ENCODE measurements at places on chromosomes 11 and 22.

DNA sequence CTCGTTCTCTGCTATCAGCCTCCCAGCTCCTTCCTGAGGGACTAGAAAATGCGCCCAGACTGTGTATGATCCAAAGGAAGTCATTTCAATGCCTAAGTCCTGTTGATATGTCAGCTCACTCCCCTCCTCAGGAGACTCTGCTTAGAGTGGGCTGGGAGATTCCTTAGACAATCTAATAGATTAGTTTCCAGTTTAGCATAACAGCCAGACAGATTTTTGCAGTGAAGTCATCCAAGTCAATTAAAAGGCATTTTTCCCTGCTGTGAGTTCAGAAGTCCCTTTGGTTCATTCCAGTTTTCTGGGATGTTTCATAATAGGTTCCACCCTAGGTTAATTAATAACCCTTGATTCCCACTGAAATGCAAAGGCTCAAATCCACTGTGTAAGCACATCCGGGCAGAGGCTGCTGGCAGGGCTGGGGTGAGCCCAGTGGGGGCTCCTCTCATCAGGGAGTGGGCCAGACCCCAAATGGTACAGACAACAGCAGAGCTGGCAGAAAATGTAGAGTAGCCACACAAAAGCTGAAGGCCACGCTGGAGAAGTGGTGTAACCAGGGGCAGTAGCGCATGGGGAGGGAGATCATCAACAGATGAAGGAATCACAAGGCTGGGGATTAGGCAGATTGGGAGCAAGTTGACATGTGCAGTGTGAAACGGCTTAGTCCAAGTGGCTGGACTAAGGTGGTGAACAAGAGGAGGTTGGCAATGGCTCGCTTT, 90.6 kb downstream of the SYN3 start:
- DNase-seq, result no peak

DNA sequence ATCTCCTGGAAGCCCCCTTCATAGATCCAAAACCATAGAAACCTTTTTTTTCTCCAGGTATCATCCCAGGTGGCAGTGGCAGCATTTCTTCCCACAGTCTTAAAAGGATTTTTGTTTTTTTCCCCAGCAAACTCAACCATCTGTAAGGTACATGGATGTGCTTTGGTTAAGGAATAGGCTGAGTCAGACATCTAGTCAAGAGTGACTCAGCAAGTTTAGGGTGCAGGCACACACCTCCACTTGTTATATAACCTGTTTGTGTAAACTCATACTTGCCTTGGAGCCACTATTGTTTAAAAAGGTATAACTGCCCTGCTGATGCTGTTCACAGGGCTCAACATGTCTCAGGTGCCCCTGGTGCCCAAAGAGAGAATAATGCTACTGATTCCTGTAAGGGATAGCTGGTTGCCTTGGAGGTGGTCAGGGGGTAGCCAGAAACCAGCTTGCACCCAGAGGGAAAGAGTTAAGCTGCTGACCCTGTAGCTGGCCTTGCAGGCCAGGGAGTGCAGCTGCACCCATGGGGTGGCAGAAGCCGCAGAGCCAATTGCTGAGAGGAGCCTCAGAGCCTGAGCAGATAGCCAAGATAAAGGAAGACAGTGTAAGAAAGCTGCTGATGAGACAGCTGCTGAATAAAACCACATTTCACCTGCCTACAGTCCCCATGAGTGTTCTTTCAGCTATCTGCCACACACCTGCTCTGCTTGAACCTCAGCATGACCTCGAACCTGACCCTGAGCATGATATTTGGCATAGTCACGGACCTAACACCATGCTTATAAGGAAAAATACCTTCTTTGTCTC, 1726.1 kb upstream of the RAG2 start:
- no peak for DNase-seq

- no peak for DNase-seq
Observed at GRCh38 chr11:126809514-126810289, 190.9 kb downstream of the KIRREL3 start.

DNA sequence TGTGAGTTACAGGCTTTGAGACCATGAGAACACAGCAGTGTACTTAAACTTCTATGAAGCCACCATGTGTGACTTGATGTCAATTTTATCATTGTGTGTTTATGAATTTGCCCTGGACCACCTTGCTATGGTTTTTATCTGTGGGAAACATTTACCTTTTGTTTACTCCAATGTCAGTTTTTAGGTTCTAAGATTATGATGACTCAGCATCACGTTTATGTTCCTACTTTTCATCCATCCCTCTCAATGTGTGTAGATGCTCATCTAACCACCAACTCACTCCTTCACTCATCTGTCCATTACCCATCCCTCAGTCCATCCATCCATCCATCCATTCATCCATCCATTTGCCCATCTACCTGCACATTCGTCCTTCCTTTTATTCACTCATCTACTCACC, 338.8 kb downstream of the MIAT start:
- DNase-seq, result no peak

GRCh38 chr22:47307822-47308221, 545.4 kb downstream of the TBC1D22A start:
- DNase-seq, result no peak

GRCh38 chr11:19194620-19195308, 7.0 kb downstream of the CSRP3 start:
- DNase-seq, result no peak

- no peak for DNase-seq
Observed at GRCh38 chr22:22397875-22398524, 110.5 kb downstream of the ZNF280B start.

All from inflammatory macrophage treated with lipopolysaccharide for 4 hours (primary cell).